ENCODE measurements at places on chromosomes 6 and 20.

GRCh38 chr6:46056906-46057529, 41.4 kb upstream of the CLIC5 start:
- peak; percentile 13 for DNase-seq

DNA sequence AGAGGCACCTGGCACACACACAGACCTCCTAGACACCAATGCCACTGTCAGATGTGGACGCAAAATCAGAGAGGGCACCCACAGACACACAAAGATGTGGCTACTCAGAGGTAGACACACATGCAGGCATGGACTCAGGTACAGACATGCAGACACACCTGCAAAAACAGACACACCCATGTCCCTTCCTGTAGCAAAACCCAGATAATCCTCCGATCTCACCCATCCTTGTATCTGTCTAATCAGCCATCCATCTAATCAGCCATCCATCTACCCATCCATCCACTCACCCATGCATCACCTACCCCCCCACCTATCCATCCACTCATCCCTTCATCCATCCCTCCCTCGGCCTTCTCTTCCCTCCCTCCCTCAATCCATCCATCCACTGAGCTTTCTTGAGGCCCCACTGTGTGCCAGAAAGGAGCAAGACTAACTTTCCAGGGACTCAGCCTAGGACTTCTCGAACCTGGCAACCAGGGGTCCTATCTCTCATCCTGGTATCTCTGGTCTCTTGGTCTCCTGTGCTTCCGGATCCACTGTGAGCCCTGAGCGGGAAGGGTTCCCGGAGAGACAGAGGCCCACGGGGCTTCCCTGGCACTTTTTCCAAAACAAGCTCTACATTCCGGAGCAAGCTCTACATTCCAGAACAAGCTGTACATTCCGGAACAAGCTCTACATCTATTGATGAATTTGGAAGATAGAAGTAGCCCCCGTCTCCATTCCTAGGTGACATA, 1.1 kb upstream of the TGM2 start:
- DNase-seq = peak; percentile 66

- peak; percentile 92 for DNase-seq
Observed at GRCh38 chr20:58219342-58219700, 9.1 kb downstream of the ANKRD60 start.

DNA sequence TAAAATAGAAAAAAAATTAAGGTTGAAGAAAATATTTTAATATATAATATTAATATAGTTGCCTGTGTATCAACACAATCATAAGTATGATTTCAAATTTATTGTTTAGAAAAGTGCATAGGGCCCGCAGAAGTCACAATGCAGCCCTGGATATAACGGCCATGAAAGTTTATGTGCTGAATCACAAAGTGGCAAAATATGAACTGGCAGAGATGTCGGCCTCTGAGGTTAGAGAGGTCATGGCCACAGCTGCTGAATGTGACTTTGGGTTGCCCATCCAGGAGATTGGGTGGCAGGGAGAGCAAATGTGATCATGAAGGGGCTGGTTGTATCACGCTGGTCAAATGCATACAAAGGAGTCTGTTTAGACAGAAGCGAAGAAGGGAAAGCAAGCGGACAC, 35.7 kb downstream of the COL11A2 start:
- no peak for DNase-seq

GRCh38 chr6:120357447-120357846, 976.8 kb downstream of the TBC1D32 start:
- DNase-seq = no peak

DNA sequence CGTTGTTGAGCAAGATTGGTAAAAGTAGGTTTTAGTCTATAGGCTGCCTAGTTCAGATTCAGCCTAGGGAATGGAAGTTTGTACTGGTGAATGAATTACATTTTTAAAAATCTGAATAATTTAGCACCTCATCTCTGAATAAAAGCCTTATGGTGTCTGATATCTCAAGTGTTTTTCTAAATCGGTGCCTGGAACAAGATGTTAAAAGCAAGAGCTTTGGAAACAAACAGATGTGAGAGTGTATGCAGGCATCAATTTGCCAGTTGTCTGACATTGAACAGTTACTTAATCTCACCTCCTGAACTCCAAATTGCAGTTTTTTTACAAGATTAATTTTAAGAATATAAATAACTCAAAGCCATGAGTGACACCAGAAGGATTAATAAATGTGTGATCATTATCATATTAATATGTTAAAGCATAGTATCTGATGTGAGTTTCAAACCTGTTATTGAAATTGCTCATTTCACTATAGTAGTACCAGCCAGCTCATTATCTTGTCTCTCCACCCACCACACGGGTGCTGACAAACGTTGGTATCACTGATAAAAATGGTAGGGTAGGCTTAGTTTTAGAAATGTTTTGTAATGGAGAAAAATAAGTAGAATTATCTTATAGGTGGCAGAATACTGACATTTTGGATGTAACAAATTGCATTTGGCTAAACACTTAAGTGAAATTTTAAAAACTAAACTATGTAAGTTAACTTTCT, 157.3 kb downstream of the FAM83B start:
- DNase-seq = no peak

GRCh38 chr20:44728801-44729443, 13.8 kb downstream of the CCN5 start:
- peak; percentile 51 for DNase-seq

DNA sequence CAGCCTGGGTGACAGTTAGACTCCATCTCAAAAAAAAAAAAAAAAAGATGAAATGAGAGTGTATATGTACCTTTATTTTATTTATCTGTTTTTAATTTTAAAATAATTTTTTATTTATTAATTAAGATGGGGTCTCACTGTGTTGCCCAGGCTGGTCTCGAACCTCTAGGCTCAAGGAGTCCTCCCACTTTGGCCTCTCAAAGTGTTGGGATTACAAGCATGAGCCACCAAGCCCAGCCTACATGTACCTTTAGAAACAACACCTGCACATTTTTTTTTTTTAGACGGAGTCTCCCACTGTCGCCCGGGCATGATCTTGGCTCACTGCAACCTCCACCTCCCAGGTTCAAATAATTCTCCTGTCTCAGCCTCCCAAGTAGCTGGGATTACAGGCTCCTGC, 12.1 kb upstream of the PARD6B start:
- no peak for DNase-seq

DNA sequence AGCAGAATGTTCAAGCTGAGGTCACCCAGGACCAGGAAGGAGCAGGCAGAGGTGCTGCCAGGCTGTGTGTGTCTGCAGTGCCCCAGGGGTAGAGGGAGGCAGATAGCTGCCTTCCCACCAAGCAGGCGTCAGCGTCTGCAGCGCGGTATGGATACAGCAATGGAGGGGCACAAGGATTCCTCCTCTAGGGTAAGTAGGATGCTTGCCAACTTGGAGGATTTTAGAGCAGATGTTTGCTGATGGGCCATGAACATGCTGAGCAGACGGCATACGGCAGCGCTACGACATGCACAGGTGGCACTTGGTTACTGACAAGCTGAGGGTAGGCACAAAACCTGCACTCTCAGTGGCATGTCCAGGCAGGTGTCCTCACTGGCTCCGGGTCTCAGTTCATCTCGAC, 48.1 kb downstream of the PSMG4 start:
- no peak for DNase-seq

DNA sequence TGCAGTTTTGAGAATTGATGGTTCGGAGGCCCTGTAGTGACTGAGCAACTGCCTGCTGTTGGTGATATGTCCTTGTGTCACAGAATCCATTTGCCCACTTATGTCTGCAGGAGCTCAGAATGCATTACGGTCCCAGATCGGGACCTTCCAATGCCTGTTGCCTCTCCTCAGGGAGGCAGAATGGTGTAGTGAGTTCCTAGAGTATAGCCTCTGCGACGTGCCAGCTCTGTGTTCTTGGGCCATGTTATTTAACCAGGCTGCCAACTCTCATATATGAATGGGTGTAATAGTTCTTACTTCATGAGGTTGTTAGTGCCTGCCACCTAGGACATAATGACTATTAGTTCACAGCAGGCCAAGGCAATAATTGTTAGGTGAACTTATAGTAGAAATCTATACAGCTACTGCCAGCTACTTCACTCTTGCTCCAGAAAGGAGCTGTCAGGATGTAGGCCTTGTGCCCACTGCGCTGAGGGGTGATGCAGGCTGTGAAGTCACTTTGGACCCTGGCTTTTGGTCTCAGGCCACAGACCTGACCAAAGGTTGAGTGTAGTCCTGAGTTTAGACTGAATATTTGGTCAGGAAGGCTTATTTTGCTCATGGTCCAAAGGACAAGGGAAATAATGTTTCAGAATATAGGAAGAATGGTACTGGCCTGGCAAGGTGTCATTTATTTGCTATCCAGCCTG, 82.1 kb downstream of the ASXL1 start:
- no peak for DNase-seq

DNA sequence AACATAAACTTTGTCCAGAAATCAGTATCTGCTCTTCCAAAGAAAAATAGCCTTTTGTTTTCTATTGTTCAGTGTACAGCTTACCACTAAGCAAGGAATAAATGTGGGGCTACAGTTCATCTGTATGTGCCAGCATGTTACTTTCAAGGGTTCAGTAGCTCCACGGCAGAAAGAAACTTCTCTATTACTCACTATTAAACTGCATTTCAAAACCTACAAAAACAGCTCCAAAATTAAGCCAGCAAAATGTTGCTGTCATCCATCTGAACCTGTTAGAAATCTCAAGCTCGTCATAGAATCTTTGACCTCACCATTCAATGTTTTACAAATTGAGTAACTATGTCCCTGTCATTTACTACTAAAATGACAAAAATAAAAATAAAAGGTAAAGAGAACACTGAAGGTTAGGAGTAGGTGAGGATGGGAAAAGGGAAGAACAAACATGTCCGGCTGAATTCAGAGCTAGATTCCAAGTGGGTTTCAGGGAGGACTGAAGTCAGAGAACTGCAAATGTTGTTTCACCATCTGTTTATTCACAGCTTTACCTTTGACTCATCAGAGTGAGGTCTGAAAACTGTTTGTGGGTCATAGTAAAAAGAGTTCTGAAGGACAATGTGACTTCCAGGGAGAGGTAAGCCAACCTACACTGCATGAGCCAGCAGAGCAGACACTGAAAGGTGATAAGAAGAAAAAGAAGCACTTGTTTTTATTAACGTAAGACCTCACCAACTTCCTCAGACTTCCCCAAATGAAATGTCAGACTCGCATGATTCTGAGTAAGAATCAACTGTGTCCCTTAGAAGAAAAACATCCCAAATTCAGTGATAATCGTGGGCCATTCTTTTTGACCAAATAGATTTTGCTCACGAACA, 62.0 kb downstream of the ATXN1 start:
- DNase-seq = peak; percentile 59

DNA sequence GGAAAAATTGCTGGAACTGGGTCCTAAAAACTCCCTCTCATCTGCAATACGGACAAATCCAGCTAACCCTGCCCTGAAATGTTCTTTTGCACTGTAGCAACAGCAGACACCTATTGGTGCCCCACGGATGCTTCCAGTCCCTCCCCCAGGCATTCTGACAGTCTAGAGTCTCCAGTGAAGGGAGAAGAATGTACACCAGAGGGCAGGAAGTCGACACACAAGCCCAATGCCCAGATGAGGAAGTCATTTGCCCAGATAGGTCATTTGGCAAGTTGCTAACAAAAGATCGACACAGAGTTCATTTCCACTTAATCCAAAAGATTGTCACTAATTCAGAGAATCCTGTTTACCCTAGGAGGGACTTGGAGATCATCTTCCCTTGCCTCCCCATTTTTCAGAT, 293.0 kb upstream of the PRDM1 start:
- DNase-seq = peak; percentile 17

- DNase-seq = no peak
Observed at GRCh38 chr6:139114746-139115145, 20.1 kb upstream of the HECA start.

DNA sequence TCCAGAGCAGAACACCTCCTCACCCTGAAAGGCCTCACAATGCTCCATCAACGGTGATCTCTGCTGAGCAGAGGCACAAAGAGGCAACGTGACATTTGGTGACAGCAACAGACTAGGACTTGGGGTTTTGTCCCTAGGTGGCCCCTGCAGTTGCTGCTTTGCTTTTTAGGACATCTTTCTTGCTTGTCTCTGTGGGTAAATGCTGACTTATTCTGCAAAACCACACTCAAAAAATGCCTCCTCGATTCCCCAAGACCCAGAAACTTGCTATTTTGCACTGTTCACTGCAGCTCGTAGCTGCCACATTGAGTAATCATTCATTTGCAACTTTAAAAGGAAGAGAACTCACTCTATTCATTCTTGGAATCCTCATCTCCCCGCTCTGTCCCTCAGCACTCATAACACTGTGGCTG, 209.9 kb downstream of the LY86 start:
- DNase-seq = no peak

DNA sequence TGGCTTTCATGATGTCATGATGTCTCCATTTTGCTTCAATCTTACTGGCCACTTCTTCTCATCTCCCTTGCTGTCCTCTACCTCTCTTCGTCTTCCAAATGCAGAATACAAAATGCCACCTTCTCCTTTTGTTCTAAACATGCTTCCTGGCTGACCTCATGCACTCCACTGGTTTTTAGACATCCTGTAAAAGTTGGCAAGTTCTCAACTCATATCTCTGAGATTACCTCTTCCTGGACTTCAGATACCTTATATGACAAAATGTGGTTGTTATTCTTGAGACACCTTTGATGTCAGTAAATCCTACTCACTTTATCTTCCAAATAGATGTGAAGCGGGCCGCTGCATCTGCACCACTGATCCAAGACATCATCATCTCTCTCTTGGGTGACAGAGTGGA, 212.7 kb upstream of the FOXA2 start:
- DNase-seq = no peak

DNA sequence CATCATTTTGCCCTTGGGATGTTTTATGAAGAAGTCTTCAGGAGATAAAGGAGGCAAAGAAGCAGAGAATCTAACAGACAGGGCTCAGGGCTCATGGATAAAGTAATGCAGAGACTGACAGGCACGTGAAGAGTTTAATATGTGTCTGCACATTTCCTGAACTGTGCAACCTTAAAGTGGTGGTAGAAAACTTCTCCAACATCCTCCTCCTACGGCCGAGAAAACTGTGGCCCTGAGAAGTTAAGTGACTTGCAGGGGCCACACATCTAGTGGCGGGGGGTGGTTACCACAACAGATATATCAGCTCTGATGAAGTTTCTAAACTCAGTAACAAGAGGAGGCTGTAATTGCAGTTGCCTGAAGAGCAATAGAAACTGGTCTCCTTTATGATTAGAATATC, 61.0 kb downstream of the SOBP start:
- no peak for DNase-seq

DNA sequence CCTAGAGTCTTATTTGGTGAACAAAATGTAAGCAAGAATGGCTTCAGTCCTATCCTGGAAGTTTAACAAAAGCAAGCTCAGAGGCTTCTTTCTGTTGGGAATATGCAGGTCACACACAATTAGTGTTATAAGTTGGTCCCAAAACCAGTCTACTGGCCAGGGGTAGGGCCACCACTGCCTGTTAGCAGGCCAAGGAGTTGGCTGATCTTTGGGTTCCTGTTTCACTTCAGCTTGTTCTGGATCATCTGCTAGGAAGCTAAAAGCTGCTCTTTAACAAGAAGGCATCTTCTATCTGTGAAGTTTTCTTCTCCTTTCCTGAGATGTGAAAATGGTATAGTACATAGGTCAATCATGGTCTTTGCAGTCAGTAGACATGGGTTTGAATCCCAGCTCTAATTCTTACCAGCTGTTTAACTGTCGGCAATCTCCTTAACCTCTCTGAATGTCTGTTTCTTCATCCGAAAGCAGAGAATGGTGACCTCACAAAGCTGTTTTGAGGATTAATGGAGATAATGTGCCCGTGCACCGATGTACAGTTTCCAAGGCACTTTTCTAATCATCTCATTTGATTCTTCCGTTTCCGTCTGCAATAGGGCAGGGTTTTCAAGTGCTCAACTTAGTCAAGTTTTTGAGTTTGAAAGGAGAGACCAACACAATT, 271.2 kb upstream of the TAB2 start:
- no peak for DNase-seq

Data from choroid plexus epithelial cell (primary cell).